A549 treated with RU486 at 1 μM for 4 hours (cell line): ENCODE measurements at places on chromosomes 7 and 10. TPM values are rescaled to one million over a fixed set of nuclear protein-coding genes. Genes with fewer than 3 reads are reported as not detected.

Gene OR2AE1
- not detected in 5 replicates for total RNA-seq

Gene GPR37
- 0.53 to 0.79 TPM (median 0.72 TPM) in 5 replicates for total RNA-seq

Gene C10orf90
- 2.7 to 3.8 TPM (median 3.7 TPM) in 5 replicates for total RNA-seq

Gene OR2A5
- total RNA-seq, result not detected in 5 replicates

Gene CDNF
- 0.28 to 1.1 TPM (median 0.88 TPM) in 5 replicates for total RNA-seq

Gene EGR2
- 0.29 to 0.75 TPM (median 0.38 TPM) in 5 replicates for total RNA-seq

Gene PRXL2A
- total RNA-seq, result 40.7 to 49.9 TPM (median 45.7 TPM) in 5 replicates

Gene VSIR
- 20.8 to 33.9 TPM (median 26.7 TPM) in 5 replicates for total RNA-seq

Gene ADAM22
- total RNA-seq, result 0.25 to 0.77 TPM (median 0.38 TPM) in 5 replicates

Gene GJD4
- 0.09 TPM in 1 of 5 replicates, not detected in the others for total RNA-seq

Gene RAB11FIP2
- 3.1 to 15.5 TPM (median 9.2 TPM) in 5 replicates for total RNA-seq

Gene COL26A1
- 0.21 to 0.52 TPM (median 0.49 TPM) in 5 replicates for total RNA-seq

Gene RNLS
- 7.0 to 9.2 TPM (median 8.0 TPM) in 5 replicates for total RNA-seq

Gene AMPH
- not detected in 5 replicates for total RNA-seq

Gene CAV1
- total RNA-seq, result 437 to 497 TPM (median 472 TPM) in 5 replicates

Gene ASIC3
- total RNA-seq, result 5.7 to 12.6 TPM (median 12.2 TPM) in 5 replicates

Gene FAM13C
- 0.15 to 0.27 TPM in 2 of 5 replicates, not detected in the others for total RNA-seq

Gene SPACDR
- 0.21 to 0.98 TPM (median 0.66 TPM) in 5 replicates for total RNA-seq

Gene COL17A1
- 2.0 to 2.8 TPM (median 2.3 TPM) in 5 replicates for total RNA-seq

Gene TNRC18
- total RNA-seq, result 31.6 to 49.6 TPM (median 41.8 TPM) in 5 replicates

Gene RASA4B
- 1.0 to 2.1 TPM (median 1.5 TPM) in 5 replicates for total RNA-seq

Gene FRMPD2
- total RNA-seq, result 0.02 to 0.11 TPM in 2 of 5 replicates, not detected in the others

Gene UROS
- 61.2 to 69.0 TPM (median 63.8 TPM) in 5 replicates for total RNA-seq

Gene ANKMY2
- 10.3 to 16.3 TPM (median 13.9 TPM) in 5 replicates for total RNA-seq

Gene KLF14
- total RNA-seq, result 0.05 to 0.06 TPM in 2 of 5 replicates, not detected in the others

Gene ASB10
- not detected in 5 replicates for total RNA-seq

Gene NUPR2
- total RNA-seq, result not detected in 5 replicates

Gene NKX2-3
- total RNA-seq, result 0.07 to 0.09 TPM (median 0.08 TPM) in 4 of 5 replicates, not detected in the other

Gene ARHGAP19
- 3.4 to 6.5 TPM (median 5.1 TPM) in 5 replicates for total RNA-seq
